AG09309 (cell line): ENCODE measurements at places on chromosomes 6 and 20.
A peak's percentile ranks its signal among the peaks of the same experiment; 100 is the strongest.

GRCh38 chr6:127737768-127738167 lies 160.8 kb downstream of the C6orf58 start:
- no peak for DNase-seq

DNA sequence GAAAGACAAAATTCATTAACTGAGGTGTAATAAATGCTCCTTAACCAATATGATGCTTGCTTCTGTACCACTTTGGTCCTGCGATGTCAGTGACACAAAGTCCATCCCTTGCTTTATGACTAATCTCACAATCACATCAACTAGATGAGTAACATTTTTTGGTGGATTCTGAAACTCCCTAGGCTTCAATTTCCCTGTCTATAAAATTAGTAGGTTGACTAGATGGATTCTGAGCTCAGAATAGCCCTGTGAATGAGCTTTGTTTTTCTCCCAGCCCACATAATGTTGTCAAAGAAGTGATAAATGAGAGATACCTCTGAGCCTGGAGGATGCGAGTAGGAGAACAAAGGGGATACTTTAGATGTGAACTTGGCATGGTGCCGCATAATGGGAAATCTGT lies 9.1 kb downstream of the TXLNB start:
- no peak for DNase-seq

DNA sequence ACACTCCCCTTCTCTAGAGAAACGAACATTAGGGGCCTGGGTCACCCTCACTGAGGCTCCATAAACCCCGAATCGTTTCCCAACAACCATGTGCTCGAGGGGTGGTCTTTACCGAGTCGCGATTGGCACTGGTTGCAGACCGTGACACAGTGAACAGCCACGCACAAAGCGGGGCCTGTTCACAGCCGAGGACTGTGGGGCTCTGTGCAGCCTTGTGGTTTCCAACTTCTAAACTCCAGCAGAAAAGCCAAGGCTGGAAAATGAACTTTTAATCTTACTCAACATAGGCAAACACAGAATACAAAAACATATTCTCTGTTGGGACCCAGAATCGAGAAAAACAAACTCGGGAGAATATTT lies 19.0 kb downstream of the RRBP1 start:
- DNase-seq, result no peak

- DNase-seq, result no peak
Measured at GRCh38 chr6:31575952-31576685, 754 bp downstream of the TNF start.

- DNase-seq, result peak; percentile 1
Measured at GRCh38 chr20:56945057-56945456, 316.0 kb downstream of the TFAP2C start.

DNA sequence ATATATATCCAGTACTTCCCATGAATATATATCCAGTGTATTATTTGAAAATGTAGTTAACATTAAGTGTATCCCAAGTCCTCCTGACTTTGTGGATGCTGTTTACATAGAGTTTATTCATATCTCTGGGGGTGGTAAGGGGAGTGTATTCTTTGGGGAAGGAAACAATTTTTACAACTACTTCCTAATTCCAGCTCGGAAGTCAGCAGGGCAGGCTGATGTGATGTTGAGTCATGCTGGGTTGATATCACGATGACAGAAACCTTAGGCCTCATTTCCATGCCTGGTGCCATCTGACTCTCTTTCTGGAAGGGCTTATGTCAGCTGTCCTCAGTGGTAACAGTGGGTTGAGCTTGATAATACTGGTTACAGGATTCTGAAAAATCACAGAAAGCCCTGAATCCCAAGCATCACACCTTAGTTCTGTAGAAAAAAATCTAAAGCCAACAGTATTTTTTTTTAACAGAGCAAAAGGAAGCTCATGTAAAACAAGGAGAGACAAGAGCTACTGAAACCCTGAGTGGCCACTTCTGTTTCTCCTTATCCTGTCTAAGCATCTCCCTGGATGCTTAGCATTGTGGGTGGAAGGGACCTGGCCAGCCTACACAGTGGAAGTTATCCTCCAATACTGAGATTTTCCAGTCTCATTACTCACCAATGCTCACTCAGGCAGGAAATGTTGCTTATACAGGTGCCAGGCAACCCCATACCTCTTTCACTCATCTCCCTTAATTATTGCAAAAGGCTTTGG lies 75.2 kb upstream of the IYD start:
- DNase-seq, result no peak

- no peak for DNase-seq
Measured at GRCh38 chr20:32546918-32547752, 38.0 kb downstream of the NOL4L start.

DNA sequence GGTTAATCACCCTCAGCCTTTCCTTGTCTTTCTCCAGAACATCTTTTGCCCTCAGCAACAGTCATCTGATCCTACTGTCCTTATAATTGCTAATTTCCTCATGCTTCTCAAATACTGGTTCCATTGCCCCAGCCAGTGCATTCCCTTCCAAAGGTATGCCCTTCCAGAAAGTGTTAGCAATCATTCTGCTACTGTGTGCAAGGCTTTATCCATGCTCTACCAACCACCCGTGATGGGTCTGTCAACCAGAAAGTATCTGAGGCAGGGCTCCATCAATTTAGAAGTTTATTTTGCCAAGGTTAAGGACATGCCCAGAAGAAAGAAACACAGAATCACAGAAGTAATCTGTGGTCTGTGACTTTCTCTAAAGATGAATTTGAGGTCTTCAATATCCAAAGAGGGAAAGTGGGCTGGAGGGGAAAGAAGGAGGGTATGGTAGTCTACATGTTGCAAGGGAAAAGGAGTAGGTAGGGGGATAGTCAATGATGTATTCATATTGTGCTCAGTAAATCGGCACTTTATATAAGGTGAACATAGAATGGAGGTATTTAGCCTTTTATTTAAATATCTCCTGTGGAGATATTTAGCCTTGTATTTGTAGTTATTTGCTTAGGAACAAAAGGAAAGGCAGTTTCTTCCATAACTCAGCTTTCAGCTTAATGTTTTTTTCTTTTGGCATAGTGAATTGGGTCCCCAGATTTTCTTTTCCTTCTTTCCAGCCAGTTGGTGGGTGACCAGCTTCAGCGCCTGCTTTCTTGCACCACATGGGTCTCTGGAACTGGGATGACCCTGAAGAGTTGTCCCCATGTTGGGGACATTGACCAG lies 35.2 kb upstream of the PAQR8 start:
- DNase-seq, result no peak

GRCh38 chr20:30811885-30812671 lies 445.4 kb upstream of the DEFB115 start:
- no peak for DNase-seq

DNA sequence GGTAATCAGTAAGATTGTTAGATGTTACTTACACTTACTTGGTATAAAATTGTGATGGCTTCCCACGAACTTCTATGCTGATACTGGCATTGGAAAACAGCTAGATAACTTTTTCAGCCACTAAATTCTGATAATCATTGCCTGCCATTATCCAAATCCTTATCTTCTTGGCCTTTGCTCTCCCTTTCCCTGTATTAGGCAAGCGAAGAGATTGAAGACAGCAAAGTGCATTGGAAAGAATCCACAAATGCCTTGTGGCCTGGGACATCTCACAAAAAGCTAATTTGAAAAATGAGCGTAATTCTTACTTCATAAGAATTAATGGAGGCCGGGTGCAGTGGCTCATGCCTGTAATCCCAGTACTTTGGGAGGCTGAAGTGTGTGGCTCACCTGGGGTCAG lies 79.5 kb upstream of the MARCKS start:
- no peak for DNase-seq

DNA sequence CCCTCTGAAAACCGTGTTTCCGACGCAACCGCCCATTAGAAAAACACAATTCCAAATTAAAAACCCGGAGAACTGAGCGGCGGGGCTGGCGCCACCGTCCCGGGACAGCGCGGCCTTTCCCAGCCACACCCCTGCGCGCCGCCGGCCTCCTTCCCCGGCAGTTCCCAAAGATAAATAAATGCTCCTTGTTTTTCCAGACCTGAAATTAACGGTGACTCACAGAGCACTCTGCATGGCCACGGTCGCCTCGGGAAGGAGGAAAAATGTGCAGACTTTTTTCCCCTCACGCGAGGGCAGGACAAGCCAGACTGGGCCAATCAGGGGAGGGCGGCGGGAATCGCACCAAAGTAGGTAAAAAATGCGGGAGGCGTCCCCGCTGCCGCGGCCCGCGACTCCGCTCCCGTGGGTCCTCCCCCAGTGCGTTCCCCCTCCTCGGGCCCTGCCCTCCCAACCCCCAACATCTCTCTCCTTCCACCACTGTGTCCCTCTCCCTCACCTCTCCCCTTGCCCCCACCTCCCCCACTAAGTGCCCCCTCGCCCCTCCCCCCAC lies 828 bp upstream of the DSTN start:
- peak; percentile 90 for DNase-seq

DNA sequence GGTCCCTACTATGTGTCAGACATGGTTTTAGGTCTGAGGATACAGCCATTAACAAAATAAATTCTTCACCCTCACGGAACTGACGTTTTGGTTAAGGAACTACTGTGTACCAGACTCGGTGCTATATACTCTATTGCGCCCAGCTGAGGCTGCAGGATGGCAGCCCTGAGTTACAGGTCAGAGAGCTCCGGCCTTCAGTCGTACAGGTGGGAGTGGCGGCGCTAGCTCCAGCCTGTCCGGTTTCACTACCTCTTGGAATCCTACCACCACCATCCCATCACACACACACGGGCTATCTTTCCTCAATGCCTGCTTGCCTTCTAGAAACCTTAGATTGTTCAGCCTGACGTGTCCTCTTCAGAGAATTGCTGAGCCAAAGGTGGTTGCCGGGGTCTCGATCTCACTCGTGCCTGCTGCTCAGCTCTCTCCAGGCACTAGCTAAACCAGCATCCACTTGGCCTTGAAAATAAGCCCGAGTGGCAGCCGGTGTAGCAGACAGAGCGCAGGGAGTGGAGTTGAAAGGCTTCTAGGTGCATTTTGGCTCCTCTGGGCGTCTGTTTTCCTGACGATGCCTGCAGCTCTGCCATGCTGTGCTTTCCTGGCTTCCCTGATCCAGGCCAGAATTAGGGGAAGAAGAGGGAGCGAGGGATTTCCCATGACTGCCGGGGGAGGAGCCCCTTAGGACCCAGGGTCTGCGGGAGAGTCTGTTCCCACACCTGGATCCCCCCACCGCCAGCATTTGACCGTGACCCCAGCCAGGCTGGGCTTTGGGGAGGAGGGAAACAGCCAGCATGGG lies 1.1 kb upstream of the TCF15 start:
- DNase-seq, result no peak

DNA sequence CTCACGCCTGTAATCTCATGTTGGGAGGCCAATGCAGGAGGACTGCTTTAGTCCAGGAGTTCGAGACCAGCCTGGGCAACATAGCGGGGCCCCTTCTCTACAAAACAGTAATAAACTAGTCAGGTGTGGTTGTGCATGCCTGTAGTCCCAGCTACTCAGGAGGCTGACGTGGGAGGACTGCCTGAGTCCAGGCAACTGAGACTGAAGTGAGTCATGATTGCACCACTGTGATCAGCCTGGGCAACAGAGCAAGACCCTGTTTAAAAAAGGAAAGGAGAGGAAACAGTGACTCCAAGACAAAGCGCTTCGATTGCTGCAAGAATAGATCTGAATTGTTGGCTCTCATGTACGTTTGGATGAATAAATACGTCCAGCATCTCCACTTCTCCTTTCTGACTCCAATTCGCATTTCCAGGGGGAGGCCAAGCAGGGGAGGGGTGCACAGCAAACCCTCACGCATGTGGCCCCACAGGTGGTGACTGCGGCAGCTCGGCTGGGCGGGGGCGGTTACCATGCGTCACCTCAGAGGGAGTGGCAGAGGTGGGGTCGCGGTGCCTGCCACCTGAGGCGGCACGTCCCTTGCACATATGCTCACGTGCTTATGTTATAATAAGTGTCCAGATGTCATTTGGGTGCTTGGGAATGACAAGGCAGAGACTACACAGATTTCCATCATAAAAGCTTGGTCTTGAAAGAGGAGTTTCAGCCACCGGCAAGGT lies 95.1 kb upstream of the MPC1 start:
- DNase-seq, result no peak

- DNase-seq, result no peak
Measured at GRCh38 chr6:160391419-160392116, 43.4 kb downstream of the SLC22A3 start.

DNA sequence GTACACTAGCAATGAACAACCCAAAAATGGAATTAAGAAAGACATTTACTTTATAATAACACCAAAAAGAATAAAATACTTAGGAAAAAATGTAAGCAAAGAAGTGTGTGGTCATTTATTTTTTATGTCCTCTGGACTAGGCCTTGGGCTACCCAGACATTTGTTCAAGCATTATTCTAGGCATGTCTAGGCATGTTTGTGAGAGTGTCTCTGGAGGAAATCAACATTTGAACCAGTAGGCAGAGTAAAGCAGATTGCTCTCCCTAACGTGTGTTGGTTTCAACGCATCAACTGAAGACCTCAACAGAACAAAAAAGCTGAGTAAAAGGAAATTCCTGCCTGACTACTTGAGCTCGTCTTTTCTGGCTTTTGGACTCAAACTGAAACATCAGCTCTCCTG lies 84.5 kb downstream of the ANKEF1 start:
- no peak for DNase-seq

- DNase-seq, result no peak
Measured at GRCh38 chr6:20118892-20119291, 93.4 kb downstream of the MBOAT1 start.

DNA sequence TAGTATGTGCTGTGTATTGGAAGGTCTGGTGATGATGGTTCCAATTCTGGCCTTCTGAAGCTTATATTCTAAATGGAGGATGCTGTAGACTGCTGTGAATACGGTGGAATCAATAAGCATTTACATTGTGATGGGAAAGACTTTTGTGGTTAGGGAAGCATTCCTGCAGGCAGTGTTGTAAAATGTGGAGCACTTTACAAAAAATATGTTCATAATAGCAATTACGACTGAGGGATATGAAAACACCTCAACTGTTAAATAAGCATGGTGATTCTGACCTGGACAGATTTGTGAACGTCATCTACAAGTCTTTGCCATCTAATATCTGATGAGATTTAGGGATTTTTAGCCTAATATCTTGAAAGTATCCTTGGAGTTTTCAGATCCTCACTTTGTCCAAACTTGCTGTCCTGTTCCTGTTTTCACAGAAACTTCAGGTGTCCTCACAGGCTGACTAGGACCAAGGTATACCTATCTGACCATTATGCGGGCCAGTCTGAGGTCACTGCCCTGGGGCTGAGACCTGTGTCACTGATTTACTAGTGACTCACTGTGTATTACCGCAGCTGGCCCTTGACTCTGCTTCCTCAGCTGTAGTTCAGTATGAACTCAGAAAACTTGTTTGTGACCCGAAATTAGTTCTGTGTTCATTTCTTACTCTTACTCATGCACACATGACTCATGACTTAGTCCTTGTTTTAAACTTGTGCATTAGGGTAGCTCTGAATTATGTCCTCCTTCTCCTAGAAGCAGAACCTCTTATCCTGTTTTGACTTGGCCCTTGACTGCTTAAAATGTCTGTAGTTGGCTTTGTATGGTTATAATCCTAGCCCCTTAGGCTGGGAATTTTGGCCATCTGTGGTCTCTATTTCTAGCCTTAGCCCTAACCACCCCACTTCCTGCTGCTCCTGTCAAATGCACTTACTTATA lies 343.0 kb downstream of the CDKAL1 start:
- peak; percentile 70 for DNase-seq

DNA sequence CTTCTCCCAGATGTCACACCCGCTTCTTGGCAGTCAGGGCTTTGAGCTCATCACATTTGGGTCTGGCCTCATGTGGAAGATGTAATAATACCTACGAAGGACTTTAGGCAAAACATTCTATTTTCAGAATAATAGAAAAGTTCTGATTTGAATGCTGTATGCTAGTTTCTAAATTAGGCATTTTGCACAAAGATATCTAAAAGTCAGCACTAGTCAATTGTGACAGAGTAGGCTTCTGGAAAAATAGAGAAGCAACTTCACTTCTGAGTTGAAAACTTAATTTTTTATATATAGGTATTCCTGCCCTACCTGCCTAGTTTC lies 38.3 kb upstream of the CD2AP start:
- no peak for DNase-seq

- no peak for DNase-seq
Measured at GRCh38 chr6:27468334-27468733, 4.6 kb downstream of the ZNF184 start.
